ENCODE measurements at places on chromosomes 5 and 9.

- no peak for DNase-seq
These were observed 665 bp downstream of the DNAJC18 start for GRCh38 chr5:139438707-139439012.

- DNase-seq = no peak
These were observed 6.2 kb upstream of the TMEM171 start for GRCh38 chr5:73114044-73114688.

DNA sequence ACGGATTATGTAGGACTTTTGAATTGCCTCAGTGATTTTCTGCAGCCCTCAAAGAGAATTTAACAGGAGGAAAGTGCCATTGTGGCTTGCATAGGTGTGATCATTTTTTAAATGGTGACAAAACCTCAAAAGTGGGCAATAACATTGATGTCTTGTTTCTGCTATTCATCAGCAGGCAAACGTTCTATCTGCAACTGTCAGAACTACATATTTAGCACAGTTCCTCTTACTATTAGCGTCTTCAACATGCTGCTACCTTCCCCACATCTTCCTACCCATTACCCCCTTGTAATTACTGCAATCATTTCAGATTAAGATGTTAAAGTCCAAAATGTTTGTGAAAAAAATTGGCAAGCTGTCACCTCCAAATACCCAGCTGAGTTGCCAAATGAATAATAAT, 254.6 kb downstream of the SMARCA2 start:
- DNase-seq = no peak

GRCh38 chr5:126234563-126235195, 188.5 kb upstream of the GRAMD2B start:
- no peak for DNase-seq

- DNase-seq = no peak
These were observed 40.2 kb upstream of the PTPN3 start for GRCh38 chr9:109538346-109538745.

- no peak for DNase-seq
These were observed 1026.9 kb upstream of the C9orf72 start for GRCh38 chr9:28600226-28600625.

DNA sequence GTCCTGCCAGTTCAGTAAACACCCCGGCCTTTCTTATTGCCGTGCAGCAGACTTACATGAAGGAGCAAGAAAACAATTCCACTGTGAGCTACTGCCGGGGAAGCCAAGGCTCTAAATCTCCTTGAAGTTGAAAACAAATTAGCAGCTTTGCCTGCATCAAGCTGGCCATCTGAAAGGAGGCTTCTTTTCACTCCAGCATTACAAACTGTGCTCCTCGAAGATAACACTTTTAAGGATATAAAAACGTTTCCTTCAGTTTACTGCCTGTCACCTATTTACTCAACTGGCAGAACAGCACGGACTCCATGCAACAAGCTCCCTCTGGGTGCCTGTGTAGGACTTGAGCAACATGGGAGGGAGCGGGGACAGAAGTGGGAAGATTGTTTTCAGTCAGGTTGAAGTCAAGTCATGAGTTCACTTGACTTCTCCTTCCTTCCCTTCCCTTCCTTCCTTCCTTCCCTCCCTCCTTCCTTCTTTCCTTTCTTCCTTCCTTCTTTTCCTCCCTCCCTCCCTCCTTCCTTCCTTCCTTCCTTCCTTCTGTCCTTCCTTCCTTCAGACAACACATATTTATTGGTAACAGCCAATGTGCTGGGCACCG, 67.4 kb downstream of the ZNF608 start:
- DNase-seq = no peak

DNA sequence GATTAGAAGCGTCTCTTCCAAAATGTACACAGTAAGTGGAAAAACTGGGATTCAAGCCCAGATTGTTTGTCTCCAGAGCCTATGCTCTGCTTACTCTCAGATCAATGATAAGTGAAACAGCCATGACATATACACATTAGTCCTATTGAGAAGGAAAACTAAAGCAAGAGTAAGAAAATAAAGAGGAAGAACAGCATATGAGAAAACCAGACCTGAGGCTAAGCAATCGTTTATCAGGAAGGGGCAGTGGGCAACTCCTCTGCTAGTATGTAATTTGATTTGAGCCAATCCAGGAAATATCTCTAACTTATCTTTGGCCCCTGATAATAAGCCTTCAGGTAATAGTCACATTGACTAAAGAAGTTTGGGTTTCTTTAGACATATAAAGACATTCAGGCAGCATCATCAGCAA, 789.9 kb upstream of the C9orf72 start:
- no peak for DNase-seq

GRCh38 chr5:134550271-134551214, 25.1 kb downstream of the JADE2 start:
- no peak for DNase-seq

GRCh38 chr5:107524111-107524510, 146.6 kb downstream of the EFNA5 start:
- no peak for DNase-seq

GRCh38 chr5:144575736-144576135, 405.1 kb downstream of the KCTD16 start:
- DNase-seq = no peak

DNA sequence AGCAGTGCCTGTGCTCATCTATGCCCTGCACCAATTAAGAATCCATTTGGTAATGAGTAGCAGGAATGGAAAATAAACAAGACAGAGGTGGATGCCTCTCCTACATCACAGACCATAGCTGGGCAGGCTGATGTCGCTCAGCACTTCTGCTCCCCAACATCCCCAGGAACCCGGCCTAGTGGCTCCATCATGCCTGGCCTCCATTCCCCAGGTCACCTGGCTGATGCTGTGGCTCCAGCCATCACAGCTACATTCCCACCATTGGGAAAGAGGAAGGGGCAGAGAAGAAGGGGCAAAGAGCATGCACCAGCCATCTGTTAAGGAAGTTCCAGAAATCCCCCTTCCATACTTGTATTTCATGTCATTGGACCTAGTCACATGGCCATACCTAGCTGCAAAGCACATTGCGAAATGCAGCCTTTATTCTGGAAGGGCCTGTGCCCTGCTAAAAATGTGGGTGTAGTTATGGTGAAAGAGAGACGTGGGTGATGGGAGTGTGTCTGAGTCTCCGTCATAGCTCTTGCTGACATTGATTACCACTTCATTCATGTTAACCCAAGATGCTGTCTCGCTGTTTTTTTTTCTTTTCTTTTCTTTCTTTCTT, 86.1 kb upstream of the ADAMTS2 start:
- peak; percentile 1 for DNase-seq

DNA sequence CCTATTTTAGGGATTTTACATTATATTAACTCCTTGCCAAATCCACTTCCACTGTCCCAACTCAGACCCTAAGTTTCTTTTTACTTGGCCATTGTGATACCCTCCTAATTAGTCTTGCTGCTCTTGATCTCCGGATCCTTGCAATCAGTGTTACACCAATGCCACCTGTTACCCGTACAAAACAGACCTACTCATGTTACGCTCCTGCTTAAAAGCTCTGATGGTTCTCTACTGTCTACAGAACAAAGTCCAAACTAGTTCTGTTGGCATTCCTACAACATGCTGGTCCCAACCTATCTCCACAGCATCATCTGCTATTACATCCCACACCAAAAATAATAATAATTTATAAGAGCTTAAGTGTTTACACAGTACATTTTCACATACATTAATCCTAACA, 9.8 kb downstream of the ECPAS start:
- DNase-seq = no peak

DNA sequence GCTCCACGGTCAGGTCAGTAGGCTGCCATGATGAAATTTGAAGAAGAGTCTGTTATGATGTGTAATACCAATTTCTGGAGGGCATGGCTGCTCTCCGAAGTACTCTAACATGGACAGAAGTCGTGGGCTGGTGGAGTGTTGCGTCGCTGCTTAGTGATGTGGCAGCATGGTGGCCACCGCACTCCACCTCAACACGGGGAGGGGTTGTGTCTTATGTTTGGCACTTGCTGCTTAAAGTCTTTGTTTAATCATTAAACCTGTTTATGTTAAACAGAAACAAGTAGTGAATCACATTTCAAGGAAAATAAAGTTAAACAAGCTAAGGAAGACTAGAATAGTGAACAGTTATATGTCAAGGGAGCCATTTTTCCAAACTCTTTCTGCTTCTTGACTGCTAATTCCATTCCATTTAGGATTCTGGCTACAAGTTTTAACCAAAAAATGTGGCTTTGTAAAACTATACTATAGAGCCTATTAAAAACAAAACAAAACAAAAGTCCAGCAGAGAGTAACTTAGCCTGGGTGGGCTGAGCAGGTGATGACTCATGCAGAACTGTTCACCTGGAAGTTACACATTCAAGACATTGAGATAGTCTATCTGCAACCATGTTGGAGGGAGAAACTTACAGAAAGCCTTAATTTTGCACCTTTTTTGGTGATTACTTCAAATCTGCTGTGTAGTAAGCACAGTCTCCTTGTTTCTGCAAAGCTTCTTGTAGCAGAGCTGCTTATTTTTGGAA, 9.5 kb downstream of the HABP4 start:
- DNase-seq = no peak

DNA sequence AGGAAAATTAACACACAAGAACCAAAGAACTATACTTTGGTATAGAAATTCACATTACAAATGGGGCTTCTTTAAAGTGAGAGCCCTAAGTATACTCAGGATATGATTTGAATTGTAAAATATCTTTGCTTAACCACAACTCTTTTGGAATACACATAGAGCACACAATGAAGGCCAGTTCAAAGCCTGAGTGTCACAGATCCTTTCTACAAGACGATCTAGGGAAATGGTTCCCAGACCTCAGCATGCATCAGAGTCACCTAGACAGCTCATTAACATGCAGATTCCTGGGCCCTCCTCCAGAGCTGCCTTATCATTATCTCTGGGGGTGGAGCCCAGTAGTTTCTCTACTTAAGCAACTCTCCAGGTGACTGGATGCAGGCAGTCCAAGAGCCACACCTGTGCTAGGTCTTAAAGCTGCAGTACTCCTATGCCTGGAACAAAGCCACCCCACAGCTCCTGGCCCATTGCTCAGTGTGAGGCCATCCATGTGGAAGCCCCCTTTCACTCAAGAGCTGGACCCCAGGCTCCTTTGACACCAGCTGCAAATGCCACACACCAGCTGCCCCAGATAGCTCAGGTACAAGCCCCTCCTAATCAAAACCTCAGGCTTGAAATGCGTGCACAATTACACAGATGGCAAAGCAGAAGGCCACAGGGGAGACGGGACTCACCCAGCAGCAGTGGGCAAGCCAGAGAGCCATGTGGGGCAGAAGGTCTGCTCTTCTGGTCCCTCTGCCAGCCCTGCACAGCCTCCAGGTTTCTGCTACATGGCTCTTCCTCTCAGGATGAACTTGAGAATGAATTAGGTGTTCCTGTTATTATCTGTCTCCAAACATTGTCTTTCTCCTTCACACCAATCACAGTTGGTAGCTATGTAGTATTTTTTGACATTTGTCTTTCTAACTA, 106.1 kb downstream of the SH3TC2 start:
- DNase-seq = no peak

DNA sequence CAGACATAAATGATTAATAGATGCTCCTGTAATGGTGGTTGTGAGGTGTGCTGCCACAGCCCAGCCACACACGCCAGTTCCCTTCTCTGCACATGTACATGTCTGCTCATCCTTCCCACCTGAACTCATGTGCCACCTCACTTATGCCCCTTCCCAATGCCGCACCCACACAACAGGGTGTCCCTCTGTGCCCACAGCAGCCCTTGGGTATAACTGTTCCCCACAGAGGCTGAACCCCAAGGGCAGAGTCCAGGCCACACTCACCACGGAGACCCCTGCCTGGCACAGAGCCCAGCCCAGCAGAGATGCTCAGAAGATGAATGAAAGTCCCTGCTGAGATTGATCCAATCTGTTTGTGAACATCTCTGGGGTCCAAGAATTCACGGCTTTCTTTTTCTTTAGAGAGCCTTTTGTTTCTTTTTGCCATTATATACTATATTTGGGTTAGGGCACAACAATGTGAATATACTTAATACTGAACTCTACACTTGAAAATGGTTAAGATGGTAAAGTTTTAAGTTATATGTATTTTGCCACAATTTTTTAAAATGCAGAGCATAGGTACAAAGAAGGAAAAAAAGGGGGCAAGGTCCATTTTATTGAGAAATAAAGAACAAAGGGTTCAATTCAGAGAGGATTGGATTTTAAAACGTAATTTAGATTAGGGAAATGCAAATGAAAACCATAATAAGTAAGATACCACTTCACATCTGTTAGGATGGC, 29.6 kb downstream of the IRF1 start:
- DNase-seq = no peak

DNA sequence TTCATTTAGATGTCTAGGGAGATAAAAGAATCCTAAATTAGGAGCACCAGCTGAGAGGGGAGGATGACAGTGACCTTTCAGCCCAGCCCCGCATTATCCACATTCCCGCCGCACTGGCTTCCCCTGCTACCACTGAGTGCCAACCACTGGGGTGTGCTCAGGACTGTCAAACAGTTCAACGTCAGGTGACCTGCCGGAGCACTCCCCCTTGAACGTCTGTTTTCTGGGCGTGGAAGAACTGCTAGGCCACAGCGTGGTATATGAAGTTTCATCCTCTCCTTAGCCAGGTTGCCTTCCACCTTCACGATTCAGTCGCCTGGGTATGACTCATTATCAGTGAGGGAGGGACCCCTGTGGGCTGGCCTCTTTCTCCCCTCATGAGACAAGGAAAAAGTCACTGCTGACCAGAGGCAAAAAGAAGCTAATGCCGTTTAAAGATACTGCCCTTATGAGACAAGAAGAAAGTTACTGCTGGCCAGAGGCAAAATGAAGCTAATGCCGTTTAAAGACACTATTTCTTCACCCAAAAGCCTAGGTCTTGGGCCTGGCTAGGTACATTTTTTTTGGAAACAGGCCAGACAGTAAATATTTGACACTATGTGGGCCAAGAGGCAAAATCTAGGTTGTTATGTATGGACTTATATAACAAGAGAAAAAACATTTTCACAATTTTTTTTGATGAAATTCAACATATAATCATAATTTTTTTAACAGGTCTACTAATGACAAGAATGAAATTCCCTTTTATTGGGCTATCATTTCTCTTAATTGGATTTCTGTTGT, 4.6 kb downstream of the NMRK1 start:
- DNase-seq = peak; percentile 31

DNA sequence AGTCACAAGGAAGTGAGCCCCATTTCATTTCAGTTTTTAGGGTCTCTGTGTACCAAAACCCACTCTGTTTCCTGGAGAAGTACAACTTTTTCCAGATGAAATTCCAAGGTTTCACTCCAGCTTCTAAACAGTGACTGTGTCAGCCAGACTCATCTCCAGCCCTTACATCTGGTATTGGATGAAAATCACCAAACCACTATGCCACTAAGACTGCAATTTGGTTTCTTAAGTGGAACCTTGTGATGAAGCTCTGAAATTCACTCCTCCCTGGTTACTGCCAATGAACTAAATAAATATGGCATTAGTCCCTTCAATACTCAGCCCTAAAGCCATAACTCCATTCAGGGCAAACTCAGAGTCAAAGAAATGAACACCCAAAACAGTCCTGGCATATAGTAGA, 211.2 kb upstream of the DAPK1 start:
- DNase-seq = no peak

GRCh38 chr9:109779711-109780452, at the start of gene PALM2AKAP2:
TSS of gene PALM2AKAP2 (plus strand) at chr9:109780198. CDS start at chr9:109780489, 291 bp downstream.
- peak; percentile 82 for DNase-seq
